Astrocyte (in vitro differentiated cells and primary cell): ENCODE measurements at places on chromosomes 4 and X. TPM values are rescaled to one million over a fixed set of nuclear protein-coding genes. Genes with fewer than 3 reads are reported as not detected.

Gene CXCL1
- total RNA-seq: 8.5 and 11.4 TPM in 2 replicates

Gene KLF8
- 5.7 and 6.8 TPM in 2 replicates for total RNA-seq

Gene MEPE
- not detected in 2 replicates for total RNA-seq

Gene GAGE12J
- not detected in 2 replicates for total RNA-seq

Gene WWC2
- 51.6 and 62.6 TPM in 2 replicates for total RNA-seq

Gene WNK3
- total RNA-seq: 6.2 and 8.4 TPM in 2 replicates

Gene BTC
- total RNA-seq: 0.20 and 0.26 TPM in 2 replicates

Gene ZNF518B
- total RNA-seq: 27.6 and 33.1 TPM in 2 replicates

Gene CNKSR2
- 2.2 and 4.1 TPM in 2 replicates for total RNA-seq

Gene CBR4
- 16.5 and 16.8 TPM in 2 replicates for total RNA-seq

Gene FBXW7
- total RNA-seq: 34.7 and 42.5 TPM in 2 replicates

Gene RNF212
- total RNA-seq: 2.0 and 2.2 TPM in 2 replicates

Gene HSFX1
- total RNA-seq: 0.75 and 1.5 TPM in 2 replicates

Gene SASH3
- not detected in 2 replicates for total RNA-seq
